Stimulated activated CD4-positive, alpha-beta T cell treated with anti-CD3 and anti-CD28 coated beads, Interleukin-12 subunit alpha, Interleukin-12 subunit beta, amount 100 ng/mL, for 24 hours (primary cell): ENCODE measurements at places on chromosomes 5 and 9.

DNA sequence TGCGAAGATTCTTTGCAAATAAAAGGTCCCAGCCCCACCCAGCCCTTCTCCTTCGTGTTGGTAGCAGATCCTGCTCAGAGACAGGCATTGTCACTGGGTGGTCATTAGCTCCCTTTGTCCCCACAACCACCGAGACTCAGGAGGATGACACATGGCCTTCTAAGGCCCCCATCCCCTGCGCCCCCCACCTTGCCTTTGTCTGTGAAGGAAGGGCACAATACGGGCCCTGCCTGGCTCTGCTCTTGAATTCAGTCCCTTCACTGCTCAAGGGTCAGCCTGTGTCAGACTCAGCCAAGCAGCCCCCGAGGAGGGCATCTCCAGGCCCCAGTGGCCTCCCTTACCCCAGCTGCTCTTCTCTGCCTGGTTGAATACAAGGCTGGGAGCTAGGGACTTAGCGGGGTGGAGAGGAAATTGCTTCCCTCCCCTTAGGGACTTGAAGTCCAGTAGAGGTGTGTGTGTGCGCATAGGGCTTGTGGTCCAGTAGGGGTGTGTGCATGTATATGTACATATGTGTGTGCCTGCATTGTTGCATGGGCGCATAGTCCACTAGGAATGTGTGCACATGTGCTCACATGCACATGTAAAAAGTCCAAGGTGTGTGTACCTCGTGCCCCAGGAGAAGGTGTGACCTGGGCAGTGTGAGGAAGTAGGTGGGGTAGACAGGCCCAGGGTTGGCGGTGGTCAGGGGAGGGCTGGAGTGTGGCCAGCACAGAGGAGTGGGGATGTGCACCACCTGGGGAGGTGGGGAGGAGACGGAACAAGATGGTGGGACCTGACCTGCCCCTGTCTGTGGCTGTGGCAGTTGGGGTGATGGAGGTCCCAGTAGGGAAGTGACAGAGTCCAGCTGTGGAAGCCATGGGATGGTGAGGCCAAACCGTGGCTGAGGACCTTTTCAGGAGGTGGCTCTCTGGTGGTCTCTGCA is 59.1 kb downstream of the PHF2 start:
- no peak for DNase-seq

DNA sequence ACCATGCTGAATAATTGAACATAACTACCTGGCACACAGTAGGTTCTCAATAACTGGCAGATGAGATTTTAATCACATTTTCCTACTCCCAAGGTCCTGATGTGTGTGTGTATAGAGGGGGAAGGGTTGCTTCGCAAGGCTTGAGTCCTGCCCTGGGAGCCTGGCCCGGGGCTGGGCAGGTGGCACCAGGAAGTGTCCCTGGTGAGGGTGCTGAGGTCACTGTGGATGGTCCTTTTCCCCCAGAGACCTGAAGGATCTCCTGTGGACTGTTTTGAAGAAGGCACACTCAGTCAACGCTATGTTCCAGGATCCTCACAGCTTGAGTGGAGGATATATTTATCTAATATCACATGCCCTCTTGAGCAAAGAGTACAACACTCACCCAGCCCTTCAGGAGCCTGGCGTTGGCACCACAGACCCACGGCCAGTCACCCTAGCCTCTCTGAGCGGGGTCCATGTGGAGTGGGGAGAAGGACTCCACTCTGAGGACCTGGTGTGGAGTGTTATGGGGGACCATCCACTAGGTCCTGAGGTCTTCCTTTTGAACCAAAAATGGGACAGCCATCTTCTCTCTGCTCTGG is 177.8 kb downstream of the GABBR2 start:
- no peak for DNase-seq

DNA sequence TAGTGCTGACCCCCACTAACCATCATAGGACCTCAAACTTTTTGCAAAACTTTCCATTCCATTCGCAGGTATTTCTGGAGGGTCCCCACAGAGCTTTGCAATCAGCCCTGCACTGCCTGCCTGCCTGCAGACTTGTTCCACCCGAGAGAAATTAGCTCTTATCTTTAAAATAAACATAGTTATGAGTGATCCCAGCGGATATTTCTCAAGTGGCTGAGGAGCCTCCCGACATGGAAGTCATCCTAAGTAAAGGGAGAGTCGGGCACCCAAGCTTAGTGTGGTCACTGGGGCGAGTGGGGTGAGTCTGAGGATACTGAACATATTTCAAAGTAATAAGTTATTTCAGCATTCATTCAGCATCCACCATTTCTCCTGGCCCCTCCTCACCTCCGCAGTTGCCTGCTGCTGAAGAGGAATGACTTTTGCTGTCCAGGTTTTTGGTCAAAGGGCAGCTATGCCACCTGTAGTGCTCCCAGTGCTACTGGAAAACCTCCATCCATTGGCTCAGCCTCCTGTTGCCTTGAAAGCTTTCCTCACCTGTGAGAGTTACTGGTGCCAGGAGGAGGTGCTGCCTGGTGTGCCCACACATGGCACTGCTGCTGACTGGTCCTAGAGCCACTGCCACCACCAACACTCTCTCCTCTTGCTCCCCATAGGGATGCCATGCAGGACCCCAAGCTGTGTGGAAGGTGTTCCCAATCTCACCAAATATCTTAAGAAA is 89.7 kb upstream of the PCSK1 start:
- no peak for DNase-seq

DNA sequence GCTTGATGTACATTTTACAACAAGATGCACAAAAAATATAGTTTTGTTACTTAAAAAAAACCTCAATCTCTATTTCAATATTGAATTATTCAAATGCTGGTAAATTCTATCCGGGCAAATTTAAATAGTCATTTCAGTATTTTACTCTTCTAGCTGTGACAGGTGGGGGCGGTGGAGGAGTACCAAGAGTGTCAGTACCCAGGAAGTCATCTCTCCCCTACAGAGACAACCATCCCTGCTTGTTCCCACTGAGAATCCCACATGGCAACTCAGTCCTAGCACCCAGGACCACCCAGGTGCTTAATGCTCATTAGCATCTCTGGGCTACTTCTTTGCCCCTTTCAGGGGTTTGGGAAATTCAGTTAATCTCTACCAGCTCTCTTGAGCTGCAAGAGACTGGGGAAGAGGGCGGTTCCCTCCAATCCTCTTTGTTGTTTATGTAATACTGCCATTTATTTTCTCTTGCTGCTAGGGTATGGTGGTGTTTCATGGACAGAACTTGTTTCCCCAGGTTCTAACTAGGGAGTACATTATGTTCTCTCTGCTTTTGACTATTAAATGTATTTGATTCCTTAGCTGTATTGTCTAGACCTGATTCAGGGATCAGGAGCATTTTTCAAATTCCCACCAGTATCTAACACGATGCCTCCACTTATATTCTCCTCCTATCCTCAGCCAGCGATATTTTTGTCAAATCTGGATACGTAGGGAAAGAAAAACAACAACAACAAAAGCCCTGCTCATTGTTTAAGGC is 122.5 kb downstream of the CDH18 start:
- no peak for DNase-seq

GRCh38 chr5:15013654-15014463 is 142.3 kb upstream of the ANKH start:
- no peak for DNase-seq

DNA sequence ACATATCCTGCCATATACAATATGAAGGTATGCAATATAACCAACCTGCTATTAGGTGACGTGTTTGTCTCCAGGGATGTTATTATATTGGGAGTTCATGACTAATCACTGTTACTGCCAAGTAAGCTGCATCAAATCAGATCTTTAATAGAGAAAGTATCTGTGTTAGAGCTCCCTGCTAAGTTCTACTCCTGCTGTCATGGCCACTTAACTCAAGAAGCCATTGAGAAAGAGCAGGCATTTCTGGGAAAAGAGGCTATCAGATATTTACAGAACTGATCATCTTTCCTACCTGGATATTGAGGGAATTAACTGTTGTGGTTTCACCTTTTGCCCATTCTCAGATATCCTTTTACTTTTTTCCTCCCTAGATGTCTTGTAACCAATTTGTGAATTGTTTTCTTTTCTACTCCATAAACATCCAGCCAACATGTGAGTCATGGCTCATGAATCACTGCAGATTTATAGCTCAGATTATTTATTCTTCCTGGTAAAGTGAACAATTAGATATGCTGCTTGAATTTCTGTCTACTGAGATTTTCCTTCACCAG is 634.8 kb upstream of the FAM174A start:
- DNase-seq = no peak

DNA sequence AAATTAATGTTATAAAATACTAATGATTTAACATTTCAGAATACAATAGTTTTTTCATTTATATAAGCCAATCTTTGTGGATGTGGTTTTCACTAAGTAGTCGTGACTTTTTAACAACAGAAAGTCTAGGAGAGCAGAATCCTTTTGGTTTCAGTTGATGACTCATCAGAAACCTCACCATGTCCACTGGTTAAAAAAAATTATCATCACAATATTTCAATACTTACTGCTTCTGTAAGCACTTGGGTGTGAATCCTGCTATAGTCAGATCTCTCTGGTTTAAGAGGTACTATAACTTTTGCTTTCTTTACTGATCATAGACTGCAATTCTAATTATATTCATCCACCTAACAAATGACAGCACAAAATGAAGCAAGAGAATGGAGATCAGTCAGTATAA is 77.2 kb downstream of the MRPS30 start:
- DNase-seq = no peak

GRCh38 chr5:14728459-14728938 is 64.0 kb downstream of the OTULIN start:
- DNase-seq = no peak

GRCh38 chr5:1639757-1640156 is 116.0 kb upstream of the LPCAT1 start:
- DNase-seq = no peak

DNA sequence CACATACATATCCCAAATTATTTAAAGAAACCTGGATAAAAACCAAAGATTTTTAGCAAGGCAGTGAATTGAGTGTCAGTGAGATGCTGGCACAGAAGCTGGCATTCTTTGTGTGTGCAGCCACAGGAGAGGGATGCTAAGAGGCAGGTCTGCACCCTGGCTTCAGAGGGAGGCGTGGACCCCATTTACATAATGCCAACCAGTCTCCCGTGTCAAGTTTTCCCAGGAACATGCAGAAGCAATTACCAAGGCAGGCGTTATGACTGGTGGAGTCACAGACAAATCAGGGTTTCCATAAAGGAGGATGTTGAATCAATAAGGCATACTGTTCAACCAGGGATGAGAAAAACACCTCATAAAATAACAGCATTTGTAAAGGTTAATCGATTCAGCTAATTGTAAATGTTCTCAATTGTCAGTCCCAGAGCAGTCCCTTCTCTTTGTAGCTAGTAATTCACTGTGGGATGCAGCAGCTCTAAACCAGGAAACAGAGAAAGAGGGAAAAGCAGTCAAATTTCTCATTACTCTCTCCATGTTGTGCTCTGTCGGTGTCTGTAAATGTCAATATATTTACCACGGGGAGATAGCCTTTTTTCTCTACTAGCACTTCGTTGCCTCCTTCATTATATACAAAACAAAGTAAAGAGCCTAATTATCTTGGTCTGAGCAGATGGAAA is 452.4 kb upstream of the GRAMD2B start:
- DNase-seq = no peak

DNA sequence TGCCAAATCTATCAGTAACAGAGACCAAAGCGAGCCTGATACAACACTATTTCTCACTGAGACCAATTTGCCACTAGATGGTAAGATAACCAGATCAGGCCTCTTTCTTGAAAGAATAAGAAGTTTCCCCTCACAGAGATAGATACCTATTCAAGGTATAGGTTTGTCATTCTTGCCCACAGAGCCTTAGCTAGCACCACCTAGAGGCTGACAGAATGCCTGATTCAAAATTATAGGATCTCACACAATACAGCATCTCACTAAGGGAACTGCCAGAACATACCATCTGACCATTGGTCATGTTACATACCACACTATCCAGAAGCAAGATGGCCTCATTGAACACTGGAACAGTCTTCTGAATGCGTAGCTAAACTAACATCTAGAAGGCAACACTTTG is 166.6 kb upstream of the HCN1 start:
- no peak for DNase-seq

GRCh38 chr5:132065351-132065937 is 5.0 kb downstream of the IL3 start:
- no peak for DNase-seq

- peak; percentile 45 for DNase-seq
Measured at GRCh38 chr9:33446946-33447798, at the start of gene AQP3. TSS of gene AQP3 (minus strand) at chr9:33447593. CDS start at chr9:33447530, 63 bp downstream.

DNA sequence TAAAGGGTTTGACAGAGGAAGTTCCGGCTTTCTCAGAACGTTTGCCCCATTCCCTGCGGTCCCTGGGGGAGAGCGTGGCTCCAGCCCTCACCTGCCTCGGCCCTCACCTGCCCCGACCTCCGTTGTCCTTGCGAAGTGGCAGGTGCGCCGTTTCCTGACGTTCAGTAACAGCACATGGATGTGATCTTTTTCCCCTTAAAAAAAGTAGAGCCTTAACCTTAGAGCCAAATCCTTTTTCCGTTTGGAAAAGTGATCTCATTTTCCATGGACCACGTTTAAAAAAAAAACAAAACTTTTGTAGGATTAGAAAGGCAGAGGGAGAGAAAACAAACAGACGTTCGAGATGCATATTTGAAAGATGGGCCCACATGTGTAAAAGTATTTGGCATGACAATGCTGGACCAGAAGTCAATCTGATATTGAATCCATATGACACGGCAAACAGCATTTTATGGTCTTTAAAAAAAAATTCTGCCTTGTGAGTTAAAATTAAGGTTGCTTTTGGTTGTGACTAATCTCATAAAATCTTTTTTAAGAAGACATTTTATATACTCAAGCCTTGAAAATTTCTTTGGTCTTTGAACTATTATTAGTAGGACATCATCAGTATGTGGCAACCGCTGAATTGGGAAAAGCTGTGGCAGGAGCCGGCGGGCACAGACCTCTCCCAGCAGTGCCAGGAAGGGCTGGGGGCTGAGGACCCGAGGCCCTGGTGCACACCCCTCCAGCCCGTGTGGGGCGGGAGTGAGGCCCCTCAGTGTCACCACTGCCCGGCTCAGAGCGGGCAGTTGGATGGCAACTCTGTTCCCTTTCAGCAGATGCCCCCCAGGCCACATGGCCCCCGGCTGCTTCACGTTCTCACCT is 42.5 kb upstream of the EXOC3 start:
- DNase-seq = no peak

GRCh38 chr5:65126542-65127069 is 355.1 kb downstream of the ADAMTS6 start:
- no peak for DNase-seq

DNA sequence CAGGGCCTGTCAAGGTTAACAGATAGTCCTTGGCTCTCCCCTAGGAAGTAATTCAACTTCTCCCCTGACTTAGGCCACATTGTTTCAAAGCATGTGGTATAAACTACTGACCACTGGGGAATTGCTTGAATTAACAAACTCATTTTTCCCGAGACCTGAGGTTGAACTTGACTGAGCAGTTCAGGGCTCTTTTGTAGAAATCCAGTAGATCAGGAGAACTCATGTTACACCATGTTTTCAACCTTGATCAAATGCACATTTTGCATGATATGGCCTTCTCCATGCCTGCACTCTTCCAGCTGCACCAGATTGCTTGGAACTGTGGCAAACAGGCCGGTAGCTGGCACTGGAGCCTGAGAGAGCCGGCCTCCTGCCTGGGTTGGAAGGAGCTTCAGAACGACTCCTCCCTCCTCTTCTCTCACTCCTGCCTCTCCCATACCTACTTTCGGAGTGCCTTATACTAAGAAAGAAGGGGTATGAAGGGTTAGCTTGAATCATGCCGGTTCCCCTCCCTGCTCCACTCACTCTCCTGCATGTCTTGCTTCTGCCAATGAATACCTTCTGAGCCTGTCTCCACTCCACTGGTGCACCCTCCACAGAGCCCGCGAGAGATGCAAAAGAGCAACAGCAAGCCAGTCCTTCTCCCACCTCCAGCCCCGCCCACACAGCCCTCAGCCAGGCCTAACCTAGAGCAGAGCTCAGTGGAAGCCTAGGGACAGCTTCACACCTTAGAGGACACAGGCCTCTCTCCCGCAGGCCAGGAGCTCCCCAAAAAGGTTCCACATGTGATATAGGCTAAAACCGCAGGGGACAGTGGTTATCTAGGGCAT is 159.4 kb downstream of the MACROH2A1 start:
- DNase-seq = no peak
